ENCODE measurements at places on chromosomes 4 and X. TPM values are rescaled to one million over a fixed set of nuclear protein-coding genes. Genes with fewer than 3 reads are reported as not detected.

DNA sequence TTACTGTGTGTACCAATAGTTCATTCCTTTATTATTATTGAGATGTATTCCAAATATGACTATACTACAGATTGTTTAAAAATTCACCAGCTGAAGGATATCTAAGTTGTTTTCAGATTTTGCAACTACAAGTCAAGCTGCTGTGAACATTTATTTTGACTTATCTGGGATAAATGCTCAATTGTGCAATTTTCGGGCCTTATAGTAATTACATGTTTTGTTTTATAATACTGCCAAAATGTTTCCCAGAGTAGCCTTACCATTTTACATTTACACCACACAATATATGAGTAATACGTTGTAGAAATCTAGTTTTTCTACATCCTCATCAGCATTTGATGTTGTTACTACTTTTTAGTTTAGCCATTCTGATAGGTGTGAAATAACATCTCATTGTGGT is 179.6 kb downstream of the ANTXR2 start:
- no peak for DNase-seq
- no peaks in the 10 kb centered on the region for H3K36me3 ChIP-seq
- no peaks in the 10 kb centered on the region for H3K4me1 ChIP-seq
- H3K4me3 ChIP-seq, result no peak overlapping the region

The ARHGAP4 gene
- total RNA-seq, result 15.9 TPM

DNA sequence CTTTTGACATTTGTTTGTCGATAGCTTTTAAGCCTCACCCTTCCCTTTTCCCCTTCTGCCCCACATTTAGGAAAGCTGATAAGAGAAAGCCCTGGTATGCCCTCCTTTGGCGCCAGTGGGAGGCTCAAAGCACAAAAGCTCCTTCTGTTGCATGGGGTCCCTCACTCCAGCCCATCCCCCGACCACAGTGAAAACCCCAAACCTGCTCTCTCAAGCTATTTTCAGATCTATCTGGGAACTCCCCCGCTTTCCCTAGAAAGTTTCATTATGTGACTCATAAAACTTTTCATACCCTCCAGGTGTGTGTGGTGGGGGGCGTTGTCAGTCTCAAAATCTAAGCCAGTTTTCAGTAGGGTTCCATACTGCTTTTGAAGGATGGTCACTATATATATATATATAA is 259.0 kb upstream of the PCDH7 start:
- H3K27me3 ChIP-seq, result no peaks in the 10 kb centered on the region
- no peaks in the 10 kb centered on the region for H3K36me3 ChIP-seq
- H3K4me3 ChIP-seq, result no peak overlapping the region
- DNase-seq, result no peak
- no peak overlapping the region for H3K27ac ChIP-seq

The ARX gene
- not detected for total RNA-seq

The CT45A5 gene
- not detected for total RNA-seq

DNA sequence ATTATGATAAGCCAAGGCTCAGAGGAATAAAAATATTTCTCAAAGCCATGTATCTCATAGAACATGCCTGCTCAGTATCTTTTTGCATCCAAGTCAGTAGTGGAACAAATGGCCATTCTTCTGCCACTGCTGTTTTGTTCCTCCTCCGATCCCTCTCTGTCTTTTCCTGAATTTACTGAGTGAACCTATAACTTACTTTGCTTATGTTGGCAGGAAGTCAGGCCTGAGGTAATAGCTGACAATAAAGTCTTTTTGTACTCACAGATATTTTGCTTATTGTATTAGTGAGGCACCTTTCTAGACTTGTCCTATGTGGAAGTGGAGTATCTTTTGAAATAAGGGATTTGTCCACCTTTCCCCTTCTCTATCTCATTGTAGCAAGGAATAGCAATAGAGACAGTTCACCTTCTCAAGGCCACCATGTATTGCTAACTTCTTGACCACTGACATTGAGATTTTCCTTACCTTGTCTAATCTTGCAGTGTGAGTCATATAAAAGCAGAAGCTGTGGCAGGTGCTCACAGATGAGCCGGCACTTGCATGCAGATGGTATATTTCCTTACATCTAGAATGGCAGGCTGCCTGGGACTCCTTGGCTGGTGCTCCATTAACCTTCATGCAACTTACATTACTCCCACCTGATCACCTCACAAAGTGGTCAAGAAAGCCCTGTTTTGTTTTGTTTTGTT is 68.2 kb downstream of the AGTR2 start:
- H3K27me3 ChIP-seq, result no peaks in the 10 kb centered on the region
- no peak for DNase-seq
- H3K36me3 ChIP-seq, result no peaks in the 10 kb centered on the region
- H3K4me3 ChIP-seq, result no peak overlapping the region
- H3K4me1 ChIP-seq, result no peaks in the 10 kb centered on the region

DNA sequence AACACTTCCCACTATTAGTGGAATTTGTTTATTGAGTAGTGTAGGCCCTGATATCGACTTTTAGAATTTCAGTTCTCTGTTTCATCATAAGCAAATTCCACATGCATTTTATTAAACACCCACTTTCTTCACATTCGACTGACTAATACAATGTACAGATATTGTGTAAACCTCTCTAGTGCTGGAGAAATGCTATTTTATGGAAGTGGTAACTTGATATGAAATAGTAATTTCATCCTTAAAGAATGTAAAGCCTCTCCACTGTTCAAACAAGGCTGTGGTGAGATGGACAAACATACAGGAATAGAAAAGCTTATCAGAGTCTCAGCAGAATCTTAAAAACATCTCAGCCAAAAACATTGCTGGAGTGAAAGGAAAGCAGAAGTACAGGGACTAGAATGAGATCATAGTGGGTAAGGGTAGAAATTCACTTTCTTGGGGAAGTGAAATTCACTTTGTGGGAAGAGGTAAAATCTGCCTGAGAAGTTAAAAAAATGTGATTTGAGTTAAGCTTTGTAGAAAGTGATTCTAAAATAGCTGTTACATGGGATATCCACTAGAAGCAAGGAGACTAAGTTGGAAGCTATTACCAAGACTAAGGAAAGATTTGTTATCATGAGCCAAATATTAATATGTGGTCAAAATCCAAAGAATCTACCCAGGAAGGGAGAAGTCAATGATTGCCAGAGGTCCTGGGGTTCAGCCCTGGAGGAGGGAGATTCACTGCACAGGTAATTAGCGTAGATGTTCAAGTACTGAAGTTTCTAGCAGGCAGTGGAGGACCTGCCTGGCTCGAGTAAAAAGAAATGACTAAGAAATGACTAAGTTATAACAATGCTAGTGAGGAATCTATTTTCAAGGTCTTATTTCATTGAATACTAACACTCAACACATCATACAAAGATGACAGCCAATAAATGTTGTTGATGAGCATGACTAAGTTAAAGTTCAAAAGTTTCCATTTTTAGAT is 398.3 kb upstream of the FAM47C start:
- H3K36me3 ChIP-seq, result no peaks in the 10 kb centered on the region
- no peaks in the 10 kb centered on the region for H3K27me3 ChIP-seq
- H3K4me3 ChIP-seq, result no peak overlapping the region
- H3K4me1 ChIP-seq, result no peaks in the 10 kb centered on the region

Measured in esophagus muscularis mucosa (tissue), 4 donors.